ENCODE measurements at places on chromosomes 16 and 17. TPM values are rescaled to one million over a fixed set of nuclear protein-coding genes. Genes with fewer than 3 reads are reported as not detected.

- no peak overlapping the region for H3K4me3 ChIP-seq
- no peaks in the 10 kb centered on the region for H3K4me1 ChIP-seq
- no peaks in the 10 kb centered on the region for H3K27me3 ChIP-seq
- no peak overlapping the region for H3K27ac ChIP-seq
These were observed 58.2 kb downstream of the MAF start for GRCh38 chr16:79542237-79542774.

- no peak for DNase-seq
- no peak overlapping the region for H3K4me3 ChIP-seq
- H3K36me3 ChIP-seq, result peaks cover 3% of the 10 kb centered on the region
These were observed 116.6 kb downstream of the XYLT1 start for GRCh38 chr16:17354141-17354601.

DNA sequence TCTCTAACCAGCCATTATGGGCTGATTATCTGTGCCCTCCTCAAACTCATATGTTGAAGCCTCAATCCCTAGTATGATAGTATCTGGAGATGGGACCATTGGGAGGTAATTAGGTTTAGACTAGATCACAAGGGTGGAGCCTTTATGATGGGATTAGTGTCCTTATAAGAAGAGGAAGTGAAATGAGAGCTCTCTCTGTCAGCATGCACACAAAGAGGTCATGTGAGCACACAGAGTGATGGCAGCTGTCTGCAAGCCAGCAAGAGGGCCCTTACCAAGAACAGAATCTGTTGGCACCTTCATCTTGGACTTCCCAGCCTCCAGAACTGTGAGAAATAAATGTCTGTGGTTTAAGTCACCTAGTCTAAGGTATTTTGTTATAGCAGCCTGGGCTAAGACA, 101.9 kb downstream of the PCTP start:
- H3K36me3 ChIP-seq, result no peaks in the 10 kb centered on the region
- no peak overlapping the region for H3K27ac ChIP-seq
- H3K4me1 ChIP-seq, result no peaks in the 10 kb centered on the region

GRCh38 chr17:5000237-5000639, 2.5 kb downstream of the KIF1C start:
- peaks cover 24% of the 10 kb centered on the region for H3K4me1 ChIP-seq
- H3K36me3 ChIP-seq, result peaks cover 39% of the 10 kb centered on the region
- peak; percentile 85 for DNase-seq
- H3K4me3 ChIP-seq, result peak overlapping the region; percentile 16

DNA sequence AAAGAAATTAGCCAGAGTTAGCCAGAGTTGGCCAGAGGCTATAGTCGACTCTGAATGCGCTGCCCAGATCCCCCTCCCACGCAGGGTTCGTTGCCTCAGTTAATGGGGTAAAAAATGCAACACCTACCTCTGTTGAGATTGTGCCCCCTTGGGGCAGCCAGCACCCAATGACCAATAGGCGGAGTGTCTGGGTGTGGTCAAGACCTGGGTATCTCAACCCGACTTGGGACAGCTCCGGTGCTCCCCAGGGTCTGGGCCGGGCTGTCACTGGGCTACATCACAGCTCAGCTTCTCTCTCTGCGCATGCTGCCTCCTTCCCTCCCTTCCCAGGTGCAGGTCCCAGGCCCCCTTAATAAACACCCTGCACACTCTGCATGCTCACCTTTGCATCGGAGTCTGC, 59.6 kb upstream of the GCSH start:
- no peaks in the 10 kb centered on the region for H3K36me3 ChIP-seq
- no peaks in the 10 kb centered on the region for H3K4me1 ChIP-seq
- peaks cover 2% of the 10 kb centered on the region for H3K27me3 ChIP-seq
- H3K4me3 ChIP-seq, result no peak overlapping the region
- no peak overlapping the region for H3K27ac ChIP-seq

DNA sequence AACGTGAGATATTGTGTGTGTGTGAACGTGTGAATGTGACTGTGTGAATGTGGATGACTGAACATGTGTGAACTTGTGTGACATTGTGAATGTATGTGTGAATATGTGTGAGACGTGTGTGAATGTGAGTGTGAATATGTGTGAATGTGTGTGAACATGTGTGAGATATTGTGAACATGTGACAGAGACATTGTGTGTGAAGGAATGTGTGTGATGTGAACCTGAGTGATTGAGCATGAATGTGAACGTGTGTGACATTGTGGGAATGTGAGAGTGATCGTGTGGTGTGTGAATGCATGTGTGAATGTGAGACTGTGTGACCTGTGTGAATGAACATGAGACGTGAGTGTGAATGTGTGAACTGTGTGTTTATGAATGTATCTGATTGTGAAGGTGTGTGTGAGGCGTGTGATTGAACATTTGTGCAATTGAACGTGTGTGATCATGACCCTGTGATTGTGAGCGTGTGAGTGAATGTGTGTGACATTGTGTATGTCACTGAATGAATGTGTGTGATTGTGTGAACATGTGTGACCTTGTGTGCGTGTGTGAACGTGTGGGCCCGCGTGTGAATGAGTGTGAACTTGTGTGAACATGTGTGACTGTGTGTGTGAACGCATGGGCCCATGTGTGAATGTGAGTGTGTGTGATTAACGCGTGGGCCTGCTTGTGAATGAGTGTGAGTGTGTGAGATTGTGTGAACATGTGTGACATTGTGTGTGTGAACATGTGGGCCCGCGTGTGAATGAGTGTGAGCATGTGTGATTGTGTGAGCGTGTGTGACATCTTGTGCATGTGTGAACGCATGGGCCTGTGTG, 23.2 kb upstream of the GSE1 start:
- H3K27ac ChIP-seq, result no peak overlapping the region
- peaks cover 7% of the 10 kb centered on the region for H3K4me1 ChIP-seq
- no peak overlapping the region for H3K4me3 ChIP-seq

- H3K27ac ChIP-seq, result no peak overlapping the region
- H3K4me3 ChIP-seq, result no peak overlapping the region
These were observed 45.4 kb upstream of the NFAT5 start for GRCh38 chr16:69520413-69520799.

GRCh38 chr17:39617446-39618245, 9.1 kb upstream of the PPP1R1B start:
- peaks cover 5% of the 10 kb centered on the region for H3K4me1 ChIP-seq
- H3K4me3 ChIP-seq, result peak overlapping the region; percentile 72
- H3K36me3 ChIP-seq, result no peaks in the 10 kb centered on the region
- no peak overlapping the region for H3K27ac ChIP-seq
- peak; percentile 99 for DNase-seq

- peaks cover 41% of the 10 kb centered on the region for H3K4me1 ChIP-seq
- H3K36me3 ChIP-seq, result no peaks in the 10 kb centered on the region
- H3K27ac ChIP-seq, result no peak overlapping the region
- no peak for DNase-seq
- no peaks in the 10 kb centered on the region for H3K27me3 ChIP-seq
These were observed 68.0 kb upstream of the CREBBP start for GRCh38 chr16:3948378-3948995.

GRCh38 chr17:66375121-66375520, 72.7 kb downstream of the PRKCA start:
- H3K4me3 ChIP-seq, result no peak overlapping the region
- no peak for DNase-seq
- H3K36me3 ChIP-seq, result peaks cover 5% of the 10 kb centered on the region
- H3K27ac ChIP-seq, result no peak overlapping the region
- no peaks in the 10 kb centered on the region for H3K27me3 ChIP-seq

- no peaks in the 10 kb centered on the region for H3K36me3 ChIP-seq
- H3K27ac ChIP-seq, result no peak overlapping the region
- peaks cover 11% of the 10 kb centered on the region for H3K4me1 ChIP-seq
- no peak for DNase-seq
These were observed 49.4 kb downstream of the LMF1 start for GRCh38 chr16:921321-921905.

- H3K4me1 ChIP-seq, result no peaks in the 10 kb centered on the region
- H3K27ac ChIP-seq, result no peak overlapping the region
- no peak for DNase-seq
- no peaks in the 10 kb centered on the region for H3K27me3 ChIP-seq
- H3K36me3 ChIP-seq, result no peaks in the 10 kb centered on the region
These were observed 136.2 kb upstream of the SALL1 start for GRCh38 chr16:51287121-51287755.

GRCh38 chr17:62967205-62967529, 1.1 kb downstream of the TANC2 start:
- peak overlapping the region; percentile 92 for H3K4me3 ChIP-seq
- DNase-seq, result no peak
- H3K27ac ChIP-seq, result peak overlapping the region; percentile 79
- peaks cover 36% of the 10 kb centered on the region for H3K4me1 ChIP-seq

GRCh38 chr16:82672676-82673075, 45.9 kb downstream of the CDH13 start:
- no peak overlapping the region for H3K4me3 ChIP-seq
- no peak overlapping the region for H3K27ac ChIP-seq
- DNase-seq, result no peak

- no peak overlapping the region for H3K27ac ChIP-seq
- peak; percentile 81 for DNase-seq
- peaks cover 40% of the 10 kb centered on the region for H3K27me3 ChIP-seq
- peaks cover 4% of the 10 kb centered on the region for H3K36me3 ChIP-seq
These were observed 119.9 kb upstream of the SMURF2 start for GRCh38 chr17:64781810-64782555.

GRCh38 chr17:34241062-34241461, 14.0 kb upstream of the CCL2 start:
- H3K4me3 ChIP-seq, result no peak overlapping the region
- H3K27me3 ChIP-seq, result no peaks in the 10 kb centered on the region
- no peak for DNase-seq
- no peak overlapping the region for H3K27ac ChIP-seq
- peaks cover 13% of the 10 kb centered on the region for H3K4me1 ChIP-seq
- no peaks in the 10 kb centered on the region for H3K36me3 ChIP-seq

- H3K27me3 ChIP-seq, result peaks cover 39% of the 10 kb centered on the region
- H3K4me1 ChIP-seq, result peaks cover 10% of the 10 kb centered on the region
- no peak for DNase-seq
- no peak within 1 kb of the TSS for H3K4me3 ChIP-seq
These were observed at the start of gene NOXO1 for GRCh38 chr16:1981398-1981836. Gene NOXO1 (minus strand): TSS chr16:1981469. CDS start chr16:1981179, 290 bp downstream.

DNA sequence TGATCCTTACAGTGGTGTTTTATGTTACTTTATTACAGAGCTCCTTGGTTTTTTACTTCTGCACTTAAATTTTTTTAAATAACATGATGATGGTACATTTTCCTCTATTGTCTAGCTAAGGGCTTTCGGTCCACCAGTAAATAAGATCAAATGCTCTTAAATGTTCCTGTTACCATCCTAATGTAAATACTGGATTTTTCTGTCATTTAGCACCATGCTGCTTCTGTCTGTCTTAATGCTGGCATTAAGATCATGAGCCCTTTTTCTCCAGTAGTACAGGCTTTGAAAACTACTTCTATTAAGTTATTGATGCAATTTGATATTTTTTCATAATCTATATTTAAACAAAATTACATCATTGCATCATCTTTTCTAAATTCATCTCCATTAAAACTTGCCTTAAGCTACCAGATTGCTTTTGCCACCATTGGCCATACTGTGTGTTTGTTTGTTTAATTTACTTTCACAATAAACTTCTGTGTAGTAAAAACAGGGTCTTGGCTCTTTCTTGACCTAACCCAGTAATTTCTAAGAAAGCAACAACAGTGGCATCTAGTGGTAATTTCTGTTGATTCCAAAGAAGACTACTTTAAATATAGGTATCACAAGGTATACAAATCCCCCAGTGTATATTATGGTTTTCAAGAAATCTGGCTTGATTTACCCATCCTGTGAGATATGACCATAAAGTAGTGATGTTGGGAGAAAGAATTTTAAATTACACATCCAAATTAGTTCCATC, 9.0 kb upstream of the PHAF1 start:
- H3K4me3 ChIP-seq, result no peak overlapping the region
- no peak overlapping the region for H3K27ac ChIP-seq
- peaks cover 14% of the 10 kb centered on the region for H3K36me3 ChIP-seq
- peaks cover 12% of the 10 kb centered on the region for H3K4me1 ChIP-seq

- H3K27ac ChIP-seq, result no peak overlapping the region
- no peaks in the 10 kb centered on the region for H3K27me3 ChIP-seq
- H3K4me1 ChIP-seq, result peaks cover 13% of the 10 kb centered on the region
- DNase-seq, result peak; percentile 83
These were observed 4.6 kb downstream of the INPP5K start for GRCh38 chr17:1511756-1512321.

- H3K27ac ChIP-seq, result no peak overlapping the region
- no peak for DNase-seq
- H3K4me1 ChIP-seq, result no peaks in the 10 kb centered on the region
These were observed 356.1 kb downstream of the CPPED1 start for GRCh38 chr16:12447556-12447955.

- peaks cover 14% of the 10 kb centered on the region for H3K27me3 ChIP-seq
- DNase-seq, result no peak
- no peaks in the 10 kb centered on the region for H3K36me3 ChIP-seq
- H3K4me3 ChIP-seq, result no peak overlapping the region
- H3K27ac ChIP-seq, result no peak overlapping the region
- H3K4me1 ChIP-seq, result no peaks in the 10 kb centered on the region
These were observed 8.5 kb upstream of the CRHR1 start for GRCh38 chr17:45775576-45776011.

DNA sequence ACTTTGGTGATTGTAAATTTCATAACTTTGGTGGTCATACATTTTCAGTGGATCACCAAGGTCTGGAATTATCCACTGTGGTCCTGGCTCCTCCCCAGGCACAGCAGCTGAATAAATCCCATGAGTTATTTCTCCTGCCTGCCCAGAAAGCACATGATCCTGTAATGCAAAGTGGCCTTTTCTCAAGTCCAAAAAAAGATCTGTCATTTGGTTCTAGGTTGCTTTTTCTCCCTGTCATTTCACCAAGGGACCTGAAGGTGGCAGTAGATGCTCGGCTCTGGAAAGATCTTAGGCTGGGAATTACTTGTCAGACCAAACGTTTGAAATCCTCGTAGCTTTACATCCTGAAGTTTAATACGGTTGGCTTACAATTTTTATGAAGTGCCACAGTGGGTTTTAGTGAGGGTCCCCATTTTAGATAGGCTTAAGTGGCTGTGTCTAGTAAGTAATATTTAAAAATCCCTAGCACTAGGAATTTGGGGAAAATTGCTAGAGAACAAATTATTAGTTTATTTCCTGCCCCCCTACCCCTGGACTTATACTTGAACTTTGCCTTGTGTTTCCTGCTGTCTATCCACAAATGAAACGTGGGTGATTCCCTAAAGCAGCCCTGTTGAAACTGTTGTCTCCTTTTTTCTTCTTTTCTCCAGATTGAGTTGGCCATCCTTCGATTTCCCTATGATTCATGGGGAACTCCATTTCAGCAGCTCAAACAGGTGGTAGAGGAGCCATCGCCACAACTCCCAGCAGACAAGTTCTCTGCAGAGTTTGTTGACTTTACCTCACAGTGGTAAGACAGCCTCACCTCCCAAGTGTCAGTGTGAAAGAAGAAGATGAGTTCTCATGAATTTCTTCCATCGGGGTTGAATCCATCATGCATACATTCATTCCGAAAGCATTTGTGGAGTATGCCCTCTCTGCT, 111.7 kb downstream of the MAP2K6 start:
- no peaks in the 10 kb centered on the region for H3K36me3 ChIP-seq
- H3K4me3 ChIP-seq, result no peak overlapping the region
- no peaks in the 10 kb centered on the region for H3K27me3 ChIP-seq
- no peak overlapping the region for H3K27ac ChIP-seq
- peak; percentile 64 for DNase-seq

XYLT1 gene
- 43.4 TPM for total RNA-seq

PPL gene
- total RNA-seq, result 24.2 TPM

PROCA1 gene
- 0.88 TPM for total RNA-seq

CRYBA1 gene
- total RNA-seq, result not detected

MEIOC gene
- under 0.01 TPM for total RNA-seq

NPIPB12 gene
- 30.4 TPM for total RNA-seq

ODAD4 gene
- total RNA-seq, result 1.5 TPM

TRIM72 gene
- total RNA-seq, result not detected

IL17C gene
- 0.29 TPM for total RNA-seq

ADAM11 gene
- total RNA-seq, result 0.36 TPM
